ENCODE measurements at places on chromosomes 12 and 14. TPM values are rescaled to one million over a fixed set of nuclear protein-coding genes. Genes with fewer than 3 reads are reported as not detected.

DNA sequence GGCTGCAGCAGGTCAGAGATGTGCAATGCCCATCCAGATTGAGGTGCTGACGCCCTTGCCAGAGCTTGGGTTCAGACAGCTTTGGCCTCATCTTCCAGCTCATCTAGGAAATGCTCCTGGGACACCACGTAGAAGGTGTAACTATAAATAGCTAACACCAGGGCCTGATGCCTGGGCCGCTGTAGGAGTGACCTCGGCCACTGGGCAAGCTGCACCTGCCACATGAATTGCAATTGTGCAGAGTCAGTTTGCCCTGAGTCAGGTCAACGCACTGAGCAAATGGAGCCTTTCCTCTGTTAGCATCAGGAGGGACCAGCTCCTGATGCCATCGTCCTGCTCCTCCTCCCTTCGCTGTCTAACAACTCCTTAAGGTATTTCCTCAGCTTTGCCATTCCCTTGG is 17.4 kb upstream of the DNM1L start:
- DNase-seq, result no peak

DNA sequence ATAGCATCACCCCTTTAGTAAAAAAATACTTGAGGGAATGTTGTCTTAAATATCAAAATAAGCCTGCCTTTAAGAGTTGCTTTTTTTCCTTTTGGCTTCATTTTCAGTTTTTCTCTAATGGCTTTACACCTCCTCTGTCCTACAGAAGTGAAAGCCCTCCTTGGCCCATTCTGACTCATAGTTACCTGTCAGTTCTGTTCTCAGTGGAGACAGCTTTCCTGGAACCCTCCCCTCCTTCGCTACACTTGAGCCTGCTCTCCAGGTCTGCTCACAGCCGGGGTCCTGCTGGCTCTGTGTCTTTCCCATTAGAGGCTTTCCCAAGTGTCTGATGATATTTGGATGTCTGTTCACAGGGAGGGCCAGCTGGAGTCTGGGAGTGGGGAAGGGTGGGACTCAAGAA is 84.0 kb downstream of the PELI2 start:
- no peak for DNase-seq

- DNase-seq, result no peak
Observed at GRCh38 chr12:130703733-130704375, 12.2 kb downstream of the RIMBP2 start.

POTEG gene
- not detected for total RNA-seq

- no peak for DNase-seq
Observed at GRCh38 chr12:4177262-4177661, 96.3 kb upstream of the CCND2 start.

TDRD9 gene
- 0.85 TPM for total RNA-seq

DNA sequence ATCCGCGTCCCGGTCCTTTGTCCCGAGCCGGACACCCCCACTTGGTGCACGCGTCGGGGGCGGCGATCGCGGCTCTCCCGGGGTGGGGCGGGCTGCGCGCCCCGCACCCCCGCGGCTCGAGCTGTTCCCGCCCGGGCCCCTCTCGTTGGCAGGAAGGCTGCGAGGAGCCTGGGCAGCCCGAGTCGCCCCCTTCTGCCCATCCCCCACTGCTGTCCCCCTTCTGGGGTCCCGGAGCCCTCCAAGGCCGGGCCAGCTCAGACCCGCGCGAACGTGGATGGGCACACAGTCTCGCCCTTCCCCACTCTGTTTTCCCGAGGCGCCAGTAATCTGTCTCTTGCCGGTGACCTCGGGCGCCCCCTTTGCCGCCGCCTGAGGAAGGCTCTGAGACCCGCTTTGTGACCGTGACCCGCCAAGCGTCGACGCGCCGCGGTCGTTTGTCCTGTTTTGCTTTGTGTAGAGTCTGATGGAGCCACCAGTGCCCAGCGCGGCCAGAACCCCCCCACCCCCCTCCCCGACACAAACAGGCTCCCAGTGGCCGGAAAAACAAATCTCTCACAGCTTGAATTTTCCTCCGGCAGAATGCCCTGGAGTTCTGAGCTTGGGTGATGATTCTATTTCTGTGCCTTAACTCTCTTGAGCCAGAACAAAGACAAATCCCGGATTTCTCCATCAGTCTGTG is 610 bp downstream of the C14orf132 start:
- DNase-seq, result peak; percentile 34

GRCh38 chr12:95298916-95299315 is 81.3 kb downstream of the VEZT start:
- no peak for DNase-seq

ENDOU gene
- total RNA-seq, result not detected

COCH gene
- total RNA-seq, result 0.30 TPM

All from uterus (tissue), 4 donors.